Kidney tubule cell (primary cell): ENCODE measurements at places on chromosomes 3 and 15.

GRCh38 chr3:56469141-56469540, 874 bp upstream of the ERC2 start:
- peak; percentile 29 for DNase-seq

DNA sequence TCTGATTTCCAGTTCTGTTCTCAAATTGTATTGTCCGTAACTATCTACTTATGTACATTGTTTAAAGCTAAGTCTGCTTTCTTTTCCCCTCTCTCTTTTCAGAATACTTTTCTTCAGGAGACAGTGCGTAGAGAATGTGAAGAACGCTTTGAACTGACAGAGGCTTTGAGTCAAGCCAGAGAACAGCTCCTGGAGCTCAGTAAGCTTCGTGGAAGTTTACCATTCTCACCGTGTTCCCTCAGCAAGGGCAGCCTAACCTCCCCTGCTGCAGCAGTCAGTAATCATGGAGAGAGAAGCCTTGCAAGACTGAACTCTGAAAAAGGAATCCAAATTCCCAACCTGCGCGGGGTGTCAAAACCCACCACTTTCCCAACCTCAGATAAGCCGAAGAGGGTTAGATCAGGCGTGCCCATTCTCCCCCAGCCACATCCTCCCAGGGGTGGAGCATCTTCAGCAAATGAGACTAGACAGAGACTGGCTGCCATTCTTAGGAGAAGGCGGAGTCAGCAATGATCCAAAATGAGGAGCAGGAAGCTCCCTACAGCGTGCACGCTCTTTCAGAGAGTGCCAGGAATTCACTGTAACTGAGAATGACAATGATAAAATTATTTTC, 114.6 kb downstream of the CCNL1 start:
- DNase-seq = peak; percentile 8

GRCh38 chr3:79154865-79155264, 612.9 kb downstream of the ROBO1 start:
- no peak for DNase-seq

DNA sequence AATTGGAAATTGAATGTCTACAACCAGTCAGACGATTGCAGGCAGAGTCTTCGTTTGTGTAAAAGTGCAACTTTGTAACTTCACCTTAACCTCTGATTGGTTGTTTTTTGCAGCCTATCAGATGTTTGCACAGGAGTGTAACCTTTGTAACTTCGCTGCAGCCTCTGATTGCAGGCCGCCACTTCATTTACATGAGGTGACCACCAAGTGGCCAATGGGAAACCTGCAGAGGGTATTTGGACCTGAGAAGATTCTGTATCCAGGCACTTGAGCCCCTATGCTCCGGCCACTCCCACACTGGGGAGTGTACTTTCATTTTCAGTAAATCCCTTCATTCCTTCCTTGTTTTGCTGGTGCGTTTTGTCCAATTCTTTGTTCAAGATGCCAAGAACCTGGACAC, 68.1 kb upstream of the PFN2 start:
- peak; percentile 16 for DNase-seq

DNA sequence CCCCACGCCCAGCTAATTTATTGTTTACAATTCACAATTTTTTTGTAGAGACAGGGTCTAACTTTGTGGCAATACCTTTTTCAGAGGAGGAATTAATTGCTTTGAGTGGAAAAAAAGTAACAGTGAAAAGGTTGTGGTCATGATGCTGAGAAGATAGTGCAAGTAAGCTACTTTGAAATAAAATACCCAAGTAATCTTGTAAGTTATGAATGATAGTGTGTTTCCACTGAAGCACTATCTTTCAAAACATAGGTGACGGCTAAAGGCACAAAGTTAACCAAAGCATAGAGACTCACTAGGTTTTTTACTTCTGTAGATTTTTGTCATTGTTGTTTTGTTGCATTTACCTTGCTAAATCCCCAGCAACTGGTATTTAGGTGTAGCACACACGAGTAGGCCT, 101.2 kb upstream of the C15orf61 start:
- no peak for DNase-seq

GRCh38 chr15:96181873-96182301, 148.6 kb upstream of the NR2F2 start:
- DNase-seq = no peak

- DNase-seq = no peak
These were observed 54.5 kb downstream of the ACAD9 start for GRCh38 chr3:128933922-128934253.

DNA sequence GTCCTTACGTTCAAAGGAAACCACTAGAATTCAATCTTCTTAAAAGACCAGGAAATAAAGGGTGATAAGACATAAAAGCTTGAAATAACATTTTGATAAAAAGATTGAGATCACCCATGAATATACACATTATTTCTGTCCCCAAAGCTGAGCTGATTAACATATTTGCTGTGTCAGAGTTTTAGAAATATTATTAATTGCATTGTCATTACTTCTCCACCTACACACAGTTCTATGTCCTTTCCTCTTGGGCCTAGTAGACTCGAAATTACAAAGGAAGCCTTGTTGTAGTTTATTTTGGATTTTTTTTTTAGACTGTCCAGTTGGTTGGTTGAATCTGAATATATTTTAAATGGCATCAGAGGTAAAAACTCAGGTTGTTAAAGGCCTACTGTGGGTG, 81.0 kb upstream of the NR2E3 start:
- no peak for DNase-seq

GRCh38 chr15:96037584-96037983, 292.9 kb upstream of the NR2F2 start:
- DNase-seq = no peak

DNA sequence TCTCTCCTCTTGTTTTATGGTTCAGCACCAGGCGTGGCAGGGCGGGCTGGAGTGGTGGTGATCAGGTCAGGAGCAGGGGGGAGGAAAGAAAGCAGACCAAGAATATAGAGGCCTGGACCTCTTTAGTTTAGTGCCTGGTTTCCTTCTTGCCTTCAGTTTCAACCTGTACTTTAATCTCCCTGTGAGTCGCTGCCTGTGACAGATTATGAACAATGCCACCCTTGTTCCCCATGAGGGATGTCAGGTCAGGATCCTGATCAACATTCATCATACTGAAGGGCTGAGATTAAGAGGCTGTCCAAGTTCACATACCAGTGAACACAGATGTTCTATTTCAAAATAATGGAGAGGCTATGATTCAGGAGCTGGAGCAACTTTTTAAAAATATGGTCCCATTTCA, 11.4 kb downstream of the ENTPD3 start:
- peak; percentile 46 for DNase-seq

DNA sequence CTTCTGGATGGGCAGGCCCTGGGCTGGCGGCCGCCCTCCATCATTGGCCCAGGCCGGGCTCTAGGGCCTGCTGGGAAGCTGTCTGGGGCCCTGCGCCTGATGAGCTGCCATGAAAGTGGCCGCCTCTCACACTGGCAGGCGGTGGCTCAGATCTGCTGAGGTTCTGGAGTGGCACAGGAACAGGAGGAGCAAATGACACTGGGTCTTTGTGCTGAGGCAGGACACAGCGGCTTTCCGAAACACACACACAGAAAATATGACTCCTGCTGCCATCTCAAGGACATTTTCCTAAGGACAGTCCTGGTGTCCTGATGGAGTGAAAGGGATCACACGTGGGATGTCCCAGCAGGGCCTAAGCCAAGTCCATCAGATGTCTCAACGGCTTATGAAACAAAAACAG, 103.5 kb downstream of the NUP210 start:
- DNase-seq = no peak

DNA sequence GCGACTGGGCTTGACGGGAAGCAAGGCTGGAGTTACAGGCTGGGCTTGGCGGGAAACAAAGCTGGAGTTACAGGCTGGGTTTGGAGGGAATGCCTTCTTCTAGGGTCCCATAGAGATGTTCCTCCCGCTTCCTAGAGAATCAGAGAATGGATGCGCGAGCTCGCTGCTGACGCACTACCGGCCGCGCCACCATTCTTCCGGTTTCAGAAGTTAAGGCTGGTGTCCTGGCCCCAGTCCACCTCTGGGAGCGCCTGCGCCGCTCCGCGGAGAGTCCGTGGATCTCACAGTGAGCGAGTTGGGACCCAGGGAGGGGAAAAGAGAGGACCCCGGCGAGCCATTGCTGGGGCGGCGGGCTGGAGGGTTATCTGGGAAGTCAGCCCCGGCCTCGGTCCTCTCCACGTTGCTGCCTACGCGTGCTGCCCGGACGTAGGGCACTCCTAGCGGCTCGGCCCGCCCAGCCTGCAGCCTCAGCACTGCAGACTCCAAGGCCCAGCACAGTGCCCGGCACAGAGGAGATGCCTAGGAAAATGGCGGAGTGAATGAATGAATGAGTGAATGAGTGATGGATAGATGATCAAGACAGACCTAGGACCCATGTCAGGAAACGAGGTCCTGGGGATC, at the start of gene ZNF502:
Gene ZNF502 (plus strand): TSS at position 206 of the 621 bp plus-strand sequence. CDS start 7,602 bp downstream, outside the sequence.
- DNase-seq = peak; percentile 82

GRCh38 chr15:90400005-90400758, 12.1 kb downstream of the IQGAP1 start:
- no peak for DNase-seq

- DNase-seq = peak; percentile 22
These were observed 27.6 kb upstream of the GAP43 start for GRCh38 chr3:115595611-115596275.

- DNase-seq = no peak
These were observed 25.7 kb downstream of the TKT start for GRCh38 chr3:53230041-53230621.

GRCh38 chr15:45089712-45090373, 24.1 kb downstream of the DUOX2 start:
- no peak for DNase-seq

DNA sequence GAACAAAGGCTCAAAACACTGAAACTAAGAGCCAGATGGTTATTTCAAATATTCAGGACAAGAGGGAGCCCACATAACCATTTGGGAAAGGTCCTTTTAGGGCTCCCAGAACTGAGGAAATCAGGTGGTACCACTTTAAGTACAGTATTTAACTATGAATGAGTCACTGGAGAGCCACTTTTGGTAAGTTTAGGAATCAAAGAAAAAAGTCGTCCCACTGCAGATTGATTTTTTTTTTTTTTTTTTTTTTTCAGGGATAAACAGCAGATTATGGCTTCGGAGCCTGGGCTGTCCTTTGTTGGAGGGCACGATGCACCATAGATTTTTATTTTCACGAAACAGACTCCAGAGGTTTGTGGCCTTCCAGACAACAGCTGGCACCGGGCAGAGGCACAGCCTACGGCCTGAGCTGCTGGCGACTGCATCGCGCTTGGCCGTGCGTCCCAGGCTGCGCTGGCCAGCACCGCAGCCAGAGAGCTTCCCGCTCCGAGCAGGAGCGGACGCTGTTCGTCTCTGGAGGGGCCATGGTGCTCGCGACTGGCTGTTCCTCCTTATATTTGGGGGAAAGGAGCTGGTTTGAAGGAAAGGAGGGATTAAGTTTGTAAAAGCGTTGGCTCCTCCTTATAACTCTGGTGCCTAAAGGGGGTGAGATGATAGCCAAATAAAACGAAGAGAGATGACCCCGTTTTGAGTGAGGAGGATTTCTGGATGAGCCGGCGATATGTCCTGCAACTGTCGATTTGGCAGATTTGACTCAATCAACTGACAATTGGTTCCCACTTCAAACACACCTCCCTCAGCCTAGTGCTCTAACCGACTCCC, 152.9 kb upstream of the GOLIM4 start:
- peak; percentile 43 for DNase-seq

- DNase-seq = no peak
These were observed 60.1 kb upstream of the OSTN start for GRCh38 chr3:191138937-191139336.

DNA sequence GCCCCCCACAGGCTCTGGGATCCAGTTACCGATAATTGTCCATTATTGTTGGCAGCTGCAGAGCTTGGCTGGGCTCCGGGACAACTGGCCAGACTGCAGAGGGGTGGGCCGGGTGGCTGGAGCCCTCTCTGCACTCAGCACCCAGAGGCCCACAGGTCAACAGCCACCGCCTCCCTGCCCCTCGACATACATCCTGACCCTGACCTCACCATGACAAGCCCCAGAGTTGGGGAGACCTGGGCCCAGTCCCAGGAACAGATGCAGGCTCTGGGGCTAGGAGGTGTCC, 22.4 kb downstream of the PTH1R start:
- DNase-seq = no peak

DNA sequence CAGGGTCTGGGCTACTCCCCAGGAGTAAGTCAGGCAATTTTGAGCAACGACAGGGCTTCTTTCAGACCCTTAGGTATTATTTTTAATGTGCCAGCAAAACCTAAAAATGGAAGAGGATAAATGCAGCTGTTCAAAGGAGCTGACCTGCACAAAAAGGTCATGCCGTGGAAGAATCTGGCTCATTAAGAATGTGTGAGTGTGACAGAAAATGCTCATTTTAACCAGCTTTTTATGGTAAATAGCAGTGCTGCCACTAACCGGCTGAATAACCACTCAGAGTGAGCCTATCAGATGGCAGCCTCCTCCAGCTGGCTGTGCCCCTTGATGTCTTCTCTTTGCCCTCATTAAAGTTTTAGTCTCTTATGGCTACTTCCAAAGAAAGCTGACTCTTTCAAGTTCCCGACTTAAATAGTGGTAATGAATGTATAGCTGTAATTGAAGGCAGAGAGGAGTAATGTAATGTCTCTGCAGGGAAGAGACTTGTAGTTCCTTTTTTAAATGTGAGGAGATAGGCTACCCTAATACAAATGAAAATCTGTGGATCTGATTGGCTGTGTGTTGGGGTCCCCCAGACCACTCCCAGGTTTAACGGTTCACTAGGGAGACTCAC, 9.5 kb upstream of the FSTL1 start:
- no peak for DNase-seq

GRCh38 chr3:15256861-15257341, 50.9 kb downstream of the CAPN7 start:
- DNase-seq = no peak

- DNase-seq = no peak
These were observed 23.6 kb downstream of the TM4SF4 start for GRCh38 chr3:149497966-149498670.

GRCh38 chr3:127746400-127747057, 73.8 kb downstream of the ABTB1 start:
- peak; percentile 76 for DNase-seq

DNA sequence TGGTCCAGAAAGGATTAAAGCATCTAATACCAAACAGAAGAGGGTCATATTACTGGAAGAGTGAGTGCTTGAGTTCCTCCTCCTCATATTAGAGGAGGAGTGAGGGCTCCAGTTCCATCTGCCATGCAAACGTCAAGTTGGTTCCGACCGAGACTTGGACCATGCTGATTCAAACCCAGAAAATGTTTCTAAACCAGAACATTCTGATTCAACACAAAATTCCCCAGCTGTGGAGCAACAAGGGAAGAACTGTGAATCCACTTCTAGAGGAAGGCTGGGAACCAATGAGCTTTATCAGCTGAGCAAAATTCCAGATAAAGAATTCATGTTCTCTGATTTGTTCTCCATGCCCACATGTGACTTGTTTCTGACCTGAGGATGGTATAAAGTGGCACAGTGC, 135.6 kb upstream of the WNT5A start:
- DNase-seq = peak; percentile 8

GRCh38 chr3:4326868-4327267, 23.7 kb downstream of the SETMAR start:
- DNase-seq = no peak

- peak; percentile 74 for DNase-seq
These were observed 82.3 kb downstream of the IQSEC1 start for GRCh38 chr3:12990781-12991480.
